IMR-90 (cell line): ENCODE measurements at places on chromosomes 16 and 17. TPM values are rescaled to one million over a fixed set of nuclear protein-coding genes. Genes with fewer than 3 reads are reported as not detected.

Gene TEKT1
- not detected in 2 replicates for total RNA-seq

Gene SCNN1B
- total RNA-seq, result not detected in 2 replicates

Gene TNFRSF13B
- total RNA-seq, result not detected in 2 replicates

Gene TMEM238L
- total RNA-seq, result not detected in 2 replicates

Gene CYBA
- 65.6 and 90.5 TPM in 2 replicates for total RNA-seq

Gene MT1E
- total RNA-seq, result 137 and 166 TPM in 2 replicates

Gene OR4D1
- total RNA-seq, result not detected in 2 replicates

Gene PRSS53
- 0.56 and 0.72 TPM in 2 replicates for total RNA-seq

Gene CDT1
- 3.2 and 4.7 TPM in 2 replicates for total RNA-seq

Gene KRT24
- not detected in 2 replicates for total RNA-seq

Gene SEZ6
- not detected in 2 replicates for total RNA-seq

GRCh38 chr17:16875662-16876061 is 96.3 kb downstream of the TNFRSF13B start:
- no peak for DNase-seq

- no peak for DNase-seq
Observed at GRCh38 chr17:80290156-80290555, 29.5 kb downstream of the RNF213 start.

- DNase-seq, result no peak
Observed at GRCh38 chr16:69115837-69116236, 10.4 kb downstream of the HAS3 start.

DNA sequence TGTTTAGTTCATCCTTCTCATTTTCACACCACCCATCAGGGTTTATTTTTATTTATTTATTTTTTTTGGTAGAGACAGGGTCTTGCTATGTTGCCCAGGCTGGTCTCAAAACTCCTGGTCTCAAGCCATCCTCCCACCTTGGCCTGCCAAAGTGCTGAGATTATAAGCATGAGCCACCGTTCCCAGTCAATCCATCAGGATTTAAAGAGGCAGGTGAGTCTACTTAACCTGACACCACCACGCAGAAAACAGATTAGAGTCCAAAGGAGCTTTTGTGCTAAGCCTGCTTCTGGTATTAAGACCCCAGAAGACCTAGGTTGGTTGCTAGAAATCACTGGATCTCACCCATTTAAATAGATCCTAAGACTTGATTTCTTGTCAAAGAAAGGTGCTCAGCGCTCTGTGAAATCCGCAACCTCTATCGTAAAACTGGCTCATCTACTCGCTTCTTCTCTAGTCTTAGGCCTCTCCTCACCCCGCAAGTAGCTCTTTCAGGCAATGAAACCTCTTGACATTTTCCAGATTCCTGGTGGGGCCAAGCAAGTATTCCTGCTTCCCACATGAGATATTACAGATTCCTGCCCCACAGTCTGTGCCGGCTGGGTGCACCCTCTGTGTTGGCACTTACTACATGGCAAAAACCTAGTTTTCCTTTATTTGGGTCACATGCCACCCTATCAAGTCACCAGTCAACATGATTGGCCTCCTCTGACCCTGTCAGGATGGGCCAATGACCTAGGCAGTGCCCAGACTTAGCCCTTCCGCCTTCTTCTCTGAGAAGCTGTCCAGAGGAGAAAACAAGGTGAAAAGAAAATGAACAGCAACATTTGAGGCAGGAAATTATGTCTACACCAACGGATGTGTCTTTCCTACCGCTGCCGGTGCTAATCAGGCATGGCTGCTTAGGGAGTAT is 9.0 kb downstream of the PITPNA start:
- DNase-seq, result no peak

- DNase-seq, result no peak
Observed at GRCh38 chr16:61926766-61927165, 109.5 kb downstream of the CDH8 start.

DNA sequence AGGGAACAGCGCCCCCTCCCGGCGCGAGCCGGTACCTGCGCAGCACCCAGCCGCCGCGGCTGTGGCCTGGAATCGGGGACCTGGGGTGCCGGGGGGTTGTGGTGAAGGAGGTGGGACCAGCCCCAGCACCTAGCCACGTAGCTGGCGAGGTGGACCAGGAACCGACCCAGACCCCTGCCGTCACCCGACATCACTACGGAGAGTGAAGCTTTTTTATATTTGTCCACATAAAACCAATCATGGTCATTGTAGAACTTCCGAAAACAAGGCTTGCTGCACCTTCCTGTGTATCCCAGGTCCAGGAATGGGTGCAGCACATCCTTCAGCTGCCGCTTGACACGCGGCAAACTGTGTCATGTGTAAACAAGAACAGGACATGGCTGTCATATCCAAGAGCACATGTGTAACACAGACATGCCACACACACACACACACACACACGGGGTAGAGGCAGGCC is 1.3 kb downstream of the HBQ1 start:
- DNase-seq, result no peak

DNA sequence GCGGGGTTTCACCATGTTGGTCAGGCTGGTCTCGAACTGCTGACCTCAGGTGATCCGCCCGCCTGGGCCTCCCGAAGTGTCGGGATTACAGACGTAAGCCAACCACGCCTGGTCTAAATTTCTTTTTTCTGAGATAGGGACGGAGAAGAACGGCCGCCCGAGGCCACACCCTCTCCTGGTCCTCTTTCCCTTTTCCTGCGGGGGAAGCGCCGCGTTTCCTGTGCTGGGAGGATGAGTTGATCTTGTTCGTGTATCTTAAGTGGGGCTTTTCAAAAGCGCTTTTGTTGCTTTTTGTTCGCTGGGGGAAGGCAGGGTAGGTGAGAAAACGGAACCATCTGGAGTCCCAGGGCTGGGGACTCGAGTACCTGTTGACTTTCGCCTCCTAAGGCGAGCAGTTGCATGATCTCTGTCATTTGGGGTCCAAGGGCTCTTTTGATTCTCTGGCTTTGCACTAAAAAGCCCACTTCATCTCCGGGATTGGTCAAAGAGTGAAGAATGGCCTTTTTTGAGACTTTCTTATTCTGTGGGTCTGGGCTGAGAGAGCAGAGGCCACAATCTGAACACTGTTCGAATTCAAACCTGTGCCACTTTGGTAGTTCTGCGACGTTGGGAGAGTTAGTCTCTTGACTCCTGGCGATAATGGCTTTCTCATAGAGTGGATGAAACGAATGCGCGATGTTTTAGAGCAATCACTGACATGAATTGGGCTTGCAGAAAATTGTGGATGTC is 1.3 kb downstream of the FUS start:
- DNase-seq, result peak; percentile 44

DNA sequence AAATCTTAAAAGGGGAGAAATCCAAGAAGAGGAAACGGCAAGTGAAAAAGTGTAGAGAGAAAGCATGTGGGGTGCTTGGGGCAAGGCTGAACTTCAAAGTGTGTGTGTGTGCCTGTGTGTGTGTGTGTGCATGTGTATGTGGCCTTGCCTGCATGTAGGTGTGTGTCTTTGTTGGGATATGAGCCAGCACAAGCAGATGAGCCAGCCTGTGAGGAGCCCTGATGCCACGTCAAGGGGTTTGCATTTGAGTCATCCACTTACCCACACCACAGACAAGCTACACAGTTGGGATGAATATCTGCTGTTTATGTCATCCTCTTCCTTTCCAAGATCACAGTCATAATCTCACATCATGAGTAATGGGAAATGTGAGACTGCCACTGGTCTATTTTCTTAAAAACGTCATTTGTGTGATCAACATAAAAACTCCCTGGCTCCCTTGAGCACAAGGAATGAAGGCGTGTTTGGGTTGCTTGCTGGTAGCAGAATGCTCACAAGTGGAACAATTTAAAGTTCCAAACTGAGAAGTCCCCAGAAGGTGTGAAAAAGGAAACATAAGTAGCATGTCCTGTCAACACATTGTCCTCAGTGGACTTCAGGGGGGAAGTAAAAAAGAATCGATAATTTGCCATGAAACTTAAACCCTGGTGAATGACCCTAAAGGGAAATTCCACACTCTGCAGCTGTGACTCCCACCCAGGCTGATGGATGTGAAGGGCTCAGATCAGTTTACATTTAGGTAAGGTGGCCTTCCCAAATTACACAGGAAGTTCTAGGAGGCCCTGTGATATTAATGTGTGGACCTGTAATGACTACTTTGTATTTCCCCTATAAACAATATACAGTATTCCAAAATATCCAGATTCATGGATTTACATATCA is 14.7 kb downstream of the KCTD19 start:
- DNase-seq, result peak; percentile 100

DNA sequence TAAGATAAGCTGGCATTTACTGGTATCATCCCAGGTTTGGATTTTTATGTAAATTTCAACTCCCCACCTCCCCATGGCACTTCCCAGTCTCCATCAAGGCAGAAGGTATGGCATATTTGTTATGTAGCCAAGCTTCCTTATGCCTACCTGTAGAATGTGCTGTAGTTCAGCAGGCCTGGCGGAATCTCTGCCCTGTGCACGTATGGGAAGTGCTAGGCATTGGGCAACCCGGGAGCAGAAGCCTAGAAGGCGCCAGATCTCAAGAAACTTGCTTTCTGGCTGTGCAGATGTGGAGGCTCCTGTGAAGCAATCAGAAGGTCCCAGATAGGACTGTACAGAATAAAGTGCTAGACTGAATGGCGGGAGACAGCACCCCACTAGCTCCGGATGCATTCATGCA is 64.7 kb downstream of the SNX20 start:
- no peak for DNase-seq

DNA sequence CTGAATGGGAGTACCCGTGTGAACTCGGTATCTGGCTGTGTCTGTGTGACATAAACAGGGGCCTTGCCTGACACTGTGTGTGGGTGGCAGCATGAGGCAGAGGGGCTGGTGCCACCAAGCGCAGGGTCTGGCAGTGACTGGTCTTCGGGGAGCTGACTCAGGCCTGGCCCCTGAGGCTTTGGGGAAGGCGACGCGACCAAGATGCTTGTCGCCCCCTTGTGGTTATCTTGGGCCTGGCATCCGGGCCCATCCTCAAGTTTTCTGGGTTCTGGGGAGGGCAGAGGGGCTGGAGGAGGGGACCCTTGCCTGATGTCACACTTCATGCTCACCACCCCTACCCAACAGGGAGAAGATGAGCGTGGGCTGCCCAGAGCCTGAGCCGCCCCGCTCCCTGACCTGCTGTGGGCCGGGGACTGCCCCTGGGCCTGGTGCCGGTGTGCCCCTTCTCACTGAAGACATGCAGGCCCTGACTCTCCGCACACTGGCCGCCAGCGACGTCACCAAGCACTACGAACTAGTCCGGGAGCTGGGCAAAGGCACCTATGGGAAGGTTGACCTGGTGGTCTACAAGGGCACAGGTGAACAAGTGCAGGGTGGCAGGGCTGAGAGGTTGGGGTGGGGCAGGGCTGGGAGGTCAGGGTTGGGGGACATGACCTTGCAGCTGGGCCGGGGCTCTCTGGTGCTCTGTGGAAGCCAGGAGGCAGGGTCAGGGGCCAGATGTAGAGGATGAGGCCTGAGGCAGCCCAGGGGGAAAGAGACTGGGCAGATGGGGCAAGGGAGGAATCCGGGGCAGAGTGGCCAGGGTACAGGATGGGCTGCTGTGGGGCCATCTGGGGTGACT is 24.9 kb downstream of the SBK1 start:
- peak; percentile 34 for DNase-seq

- no peak for DNase-seq
Observed at GRCh38 chr17:59812139-59812538, 80.6 kb downstream of the TUBD1 start.

- DNase-seq, result peak; percentile 65
Observed at GRCh38 chr16:29909391-29909790, 9.1 kb downstream of the ASPHD1 start.

GRCh38 chr16:78503602-78504001 is 404.1 kb downstream of the WWOX start:
- peak; percentile 11 for DNase-seq

DNA sequence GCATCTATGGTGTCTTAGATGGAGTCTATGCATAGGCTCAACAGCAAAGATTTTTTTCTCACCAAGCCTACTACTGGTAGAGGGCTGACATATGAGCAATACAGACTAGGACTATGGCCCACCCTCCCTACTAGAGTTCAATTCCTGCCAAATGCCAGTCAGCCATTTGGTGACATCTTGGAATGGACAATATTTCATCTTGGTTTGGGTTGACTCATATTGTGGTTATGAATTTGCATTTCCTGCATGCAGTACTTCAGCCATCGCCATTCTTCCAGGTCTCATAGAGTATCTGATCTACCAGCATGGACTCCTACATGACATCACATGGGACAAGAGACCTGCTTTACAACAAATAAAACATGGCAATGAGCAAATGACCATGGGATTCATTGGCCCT is 778.1 kb upstream of the SOX9 start:
- DNase-seq, result no peak

DNA sequence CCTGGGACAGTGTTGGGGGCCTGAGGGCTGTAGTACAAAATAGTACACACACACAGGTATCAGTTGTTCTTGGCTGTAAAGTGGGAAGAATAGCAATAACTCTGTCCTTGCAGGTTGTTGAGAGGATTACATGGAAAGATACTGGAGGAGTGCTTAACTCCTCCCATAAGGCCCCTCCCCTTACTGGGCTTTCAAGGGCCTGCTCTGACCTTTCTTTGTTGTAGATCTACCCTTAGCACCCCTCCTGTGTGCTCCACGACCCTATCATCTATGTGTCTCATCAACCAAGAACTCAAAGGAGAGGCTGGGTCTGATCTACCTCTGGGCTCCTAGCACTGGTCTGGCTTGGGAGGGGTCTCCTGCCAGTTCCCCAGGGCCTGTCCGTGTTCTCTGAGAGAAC is 8.3 kb upstream of the EDC4 start:
- no peak for DNase-seq

DNA sequence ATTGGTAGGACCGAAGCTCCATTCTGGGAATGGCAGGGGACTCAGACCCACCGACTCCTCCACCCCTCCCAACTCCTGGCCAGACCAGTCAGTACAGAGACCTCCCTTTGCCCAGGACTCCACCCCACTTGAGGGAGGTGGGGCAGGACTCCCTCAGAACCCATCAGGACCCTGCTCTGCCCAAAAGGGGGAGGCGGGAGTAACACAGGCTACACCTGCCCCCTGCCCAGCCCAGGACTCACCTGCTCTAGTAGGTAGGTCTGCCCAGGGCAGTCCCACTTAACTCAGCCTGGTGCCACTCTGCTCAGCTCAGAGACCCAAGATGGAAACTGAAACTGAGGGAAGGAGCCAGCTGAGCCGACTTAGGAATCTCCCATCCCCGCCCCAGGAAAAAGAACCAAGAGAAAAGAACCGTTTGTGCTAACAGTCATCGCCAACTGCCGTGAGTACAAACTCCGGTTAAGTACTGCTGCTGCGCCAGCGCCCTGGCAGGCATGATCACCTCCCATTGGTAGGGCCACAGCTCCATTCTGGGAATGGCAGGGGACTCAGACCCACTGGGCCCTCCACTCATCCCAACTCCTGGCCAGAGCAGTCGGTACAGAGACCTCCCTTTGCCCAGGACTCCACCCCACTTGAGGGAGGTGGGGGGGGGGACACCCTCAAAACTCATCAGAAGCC is 503 bp downstream of the DHX58 start:
- peak; percentile 17 for DNase-seq

- DNase-seq, result no peak
Observed at GRCh38 chr16:988471-989353, 7.1 kb downstream of the SOX8 start.

GRCh38 chr16:56193951-56194726 is 2.9 kb downstream of the GNAO1 start:
- DNase-seq, result peak; percentile 55
